ENCODE measurements at places on chromosomes 6 and 20. TPM values are rescaled to one million over a fixed set of nuclear protein-coding genes. Genes with fewer than 3 reads are reported as not detected.

DNA sequence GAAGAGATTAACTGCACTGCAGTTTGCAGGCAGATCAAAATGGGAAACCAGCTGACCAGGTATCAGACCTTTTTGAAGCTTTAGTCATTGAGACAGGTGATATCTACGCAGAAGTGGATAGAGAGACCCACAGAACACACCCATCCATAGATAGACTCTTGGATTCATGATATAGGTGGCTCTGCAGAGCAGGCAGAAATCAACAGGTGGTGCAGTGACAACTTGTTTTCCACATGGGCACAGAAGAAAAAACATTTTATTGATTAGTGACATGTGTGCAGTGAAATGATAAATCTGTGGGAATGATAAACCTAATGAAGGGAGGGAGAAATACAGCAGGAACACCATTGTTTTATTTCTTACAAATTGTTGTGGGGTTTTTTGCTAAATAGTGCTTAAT is 45.2 kb downstream of the NUDT3 start:
- H3K4me3 ChIP-seq, result no peak overlapping the region
- H3K27ac ChIP-seq, result no peak overlapping the region
- no peaks in the 10 kb centered on the region for H3K27me3 ChIP-seq
- DNase-seq, result no peak
- no peaks in the 10 kb centered on the region for H3K36me3 ChIP-seq
- peaks cover 37% of the 10 kb centered on the region for H3K4me1 ChIP-seq

DNA sequence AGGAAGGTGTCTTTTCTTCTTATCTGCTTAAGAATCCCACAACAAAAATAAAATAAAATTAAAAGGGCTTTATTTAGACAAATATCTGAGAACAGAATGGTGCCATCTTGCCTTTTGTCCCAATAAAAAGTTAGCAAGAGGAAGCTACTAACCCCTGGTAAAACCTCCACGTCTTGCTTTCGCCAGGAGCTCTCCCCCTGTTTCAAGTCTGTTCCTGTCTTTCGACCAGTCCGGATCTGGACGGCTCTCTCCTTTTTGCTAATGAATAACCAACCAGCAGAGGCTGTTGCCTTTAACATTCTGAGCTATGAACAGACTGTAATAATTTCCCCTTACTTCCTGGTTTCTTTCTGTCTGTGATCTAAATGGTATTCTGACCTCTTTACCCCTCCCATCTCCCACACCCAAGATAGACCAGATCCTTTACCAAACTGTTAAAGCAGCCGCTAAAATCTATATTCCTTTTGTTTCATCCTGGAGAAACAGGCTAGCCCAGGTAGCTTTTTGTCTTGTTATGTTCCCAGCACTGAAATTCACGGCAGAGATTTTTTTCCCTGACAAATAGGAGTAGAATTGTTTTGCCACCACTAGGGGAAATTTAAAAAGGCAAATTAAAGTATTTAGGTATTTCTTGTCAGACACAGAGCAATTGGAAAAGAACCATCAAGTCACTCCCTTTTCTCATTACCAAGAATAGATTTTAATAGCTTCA is at the start of gene FRK:
Gene FRK, minus strand, starts transcription at position 320 of the 712 bp plus-strand sequence. CDS start 580 bp downstream, outside the sequence.
- peak; percentile 87 for DNase-seq
- no peaks in the 10 kb centered on the region for H3K4me1 ChIP-seq
- peak within 1 kb of the TSS; percentile 37 for H3K4me3 ChIP-seq
- no peaks in the 10 kb centered on the region for H3K36me3 ChIP-seq
- no peaks in the 10 kb centered on the region for H3K27me3 ChIP-seq

DNA sequence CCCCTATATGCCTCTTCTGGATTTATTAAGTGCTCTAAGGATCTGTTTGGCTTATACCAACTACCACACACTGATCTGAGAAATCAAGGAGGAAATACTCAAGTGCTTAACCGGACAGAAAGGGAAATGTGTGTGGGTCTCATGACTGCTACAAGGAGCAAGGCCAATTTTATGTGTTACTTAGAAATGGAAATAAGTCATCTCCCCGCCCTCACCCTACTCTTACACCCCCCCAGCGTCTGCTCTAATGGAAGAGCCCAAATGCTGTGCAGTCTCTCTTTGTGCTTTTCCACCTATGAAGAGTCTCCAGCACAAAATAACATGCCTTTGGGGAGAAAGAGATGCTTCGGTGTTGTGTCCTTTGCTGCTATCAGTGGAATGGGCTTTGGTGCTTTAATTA is 428.8 kb upstream of the ARID1B start:
- H3K27ac ChIP-seq, result no peak overlapping the region
- no peaks in the 10 kb centered on the region for H3K36me3 ChIP-seq
- no peaks in the 10 kb centered on the region for H3K4me1 ChIP-seq
- H3K27me3 ChIP-seq, result no peaks in the 10 kb centered on the region
- no peak overlapping the region for H3K4me3 ChIP-seq

HLA-DOA gene
- not detected for total RNA-seq

DNA sequence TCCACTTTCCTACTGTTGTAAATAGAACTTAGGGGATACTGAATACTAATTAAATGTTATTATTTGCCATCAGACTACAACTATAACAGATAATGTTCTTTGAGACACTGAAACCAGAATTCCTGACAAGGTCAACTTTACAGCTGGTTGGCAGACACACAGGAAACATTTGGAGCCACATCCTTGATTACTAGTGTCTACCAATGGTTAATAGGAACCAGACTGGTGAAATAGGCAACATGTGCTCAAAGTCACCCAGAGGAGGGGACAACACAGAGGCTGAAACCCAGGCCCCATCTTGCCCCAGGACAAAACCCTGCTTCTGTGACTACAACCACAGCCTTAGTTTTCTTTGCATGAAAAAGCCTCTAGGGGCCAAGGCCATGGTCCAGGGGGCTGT is 47.8 kb upstream of the NT5E start:
- H3K4me1 ChIP-seq, result peaks cover 26% of the 10 kb centered on the region
- no peak overlapping the region for H3K4me3 ChIP-seq
- no peak overlapping the region for H3K27ac ChIP-seq
- no peak for DNase-seq

DNA sequence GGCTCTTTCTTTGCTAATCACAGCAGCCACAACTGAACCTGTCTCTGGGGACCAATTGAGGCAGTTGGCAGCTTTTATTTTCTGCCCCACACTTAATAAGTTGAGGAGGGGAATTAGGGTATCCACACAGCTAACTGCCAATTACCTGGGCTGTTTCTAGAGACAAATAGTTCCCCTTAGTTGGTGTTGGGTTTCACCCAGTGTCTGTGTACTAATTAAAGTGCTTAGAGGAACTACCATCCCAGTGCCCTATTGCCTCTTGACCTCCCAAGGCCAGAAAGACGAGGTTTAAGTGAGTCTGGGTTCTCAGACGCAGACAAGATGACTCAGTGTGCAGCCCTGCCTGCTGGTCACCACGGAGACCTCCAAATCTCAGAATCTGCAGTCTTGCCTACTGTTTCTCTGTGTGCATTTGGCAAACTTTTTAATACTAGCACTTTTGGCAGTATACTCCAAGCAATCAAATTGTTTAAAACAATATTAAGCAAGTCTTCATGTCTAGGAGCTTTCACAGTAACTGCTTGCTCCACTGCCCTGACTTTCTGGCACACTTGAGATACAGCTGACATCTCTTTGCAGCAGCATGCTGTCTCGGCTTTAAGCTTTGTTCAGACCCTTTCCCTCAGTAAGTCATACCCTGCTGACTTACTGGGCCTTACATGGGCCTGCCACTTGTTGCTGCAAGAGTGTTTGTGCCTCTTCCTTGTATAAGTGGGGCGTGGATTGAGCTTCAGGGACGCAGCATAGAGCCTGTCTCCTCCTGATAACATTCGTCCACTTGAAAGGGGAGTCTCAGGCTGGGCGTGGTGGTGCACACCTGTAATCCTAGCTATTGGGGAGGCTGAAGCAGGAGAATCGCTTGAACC is 31.9 kb downstream of the STK35 start:
- H3K4me1 ChIP-seq, result peaks cover 34% of the 10 kb centered on the region
- H3K27me3 ChIP-seq, result no peaks in the 10 kb centered on the region
- DNase-seq, result no peak
- H3K27ac ChIP-seq, result peak overlapping the region; percentile 53

GRCh38 chr20:10711903-10712451 is 38.2 kb upstream of the JAG1 start:
- peaks cover 24% of the 10 kb centered on the region for H3K4me1 ChIP-seq
- no peaks in the 10 kb centered on the region for H3K36me3 ChIP-seq
- no peak for DNase-seq
- H3K27me3 ChIP-seq, result no peaks in the 10 kb centered on the region
- peak overlapping the region; percentile 52 for H3K27ac ChIP-seq
- H3K4me3 ChIP-seq, result no peak overlapping the region

GRCh38 chr6:84897988-84898594 is 133.7 kb upstream of the TBX18 start:
- no peaks in the 10 kb centered on the region for H3K27me3 ChIP-seq
- no peak overlapping the region for H3K4me3 ChIP-seq
- H3K4me1 ChIP-seq, result no peaks in the 10 kb centered on the region
- H3K36me3 ChIP-seq, result no peaks in the 10 kb centered on the region
- H3K27ac ChIP-seq, result no peak overlapping the region

HRH3 gene
- total RNA-seq, result not detected

GRCh38 chr20:58875541-58876134 is 23.1 kb downstream of the GNAS start:
- H3K36me3 ChIP-seq, result no peaks in the 10 kb centered on the region
- DNase-seq, result no peak
- no peaks in the 10 kb centered on the region for H3K27me3 ChIP-seq
- H3K27ac ChIP-seq, result no peak overlapping the region
- H3K4me3 ChIP-seq, result no peak overlapping the region

TFEB gene
- total RNA-seq, result 7.2 TPM

CLVS2 gene
- not detected for total RNA-seq

GRCh38 chr6:86537292-86537861 is 400.0 kb upstream of the HTR1E start:
- H3K27ac ChIP-seq, result no peak overlapping the region
- H3K36me3 ChIP-seq, result no peaks in the 10 kb centered on the region
- no peak overlapping the region for H3K4me3 ChIP-seq

TMC2 gene
- not detected for total RNA-seq

DIDO1 gene
- 56.0 TPM for total RNA-seq

GRCh38 chr6:475314-475713 is 83.8 kb downstream of the IRF4 start:
- H3K4me1 ChIP-seq, result no peaks in the 10 kb centered on the region
- H3K36me3 ChIP-seq, result no peaks in the 10 kb centered on the region

DNA sequence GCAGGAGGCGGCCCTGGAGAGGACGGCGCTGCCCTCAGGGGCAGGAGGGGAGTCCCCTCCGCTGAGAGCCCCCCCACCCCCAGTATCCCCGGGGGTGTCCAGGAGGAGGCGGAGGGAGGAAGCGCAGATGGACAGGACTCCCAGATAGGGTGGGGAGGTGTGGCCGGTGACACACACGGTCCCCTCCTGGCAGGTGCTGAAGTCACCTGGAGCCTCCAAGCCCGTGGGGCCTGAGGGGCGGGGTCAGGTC is 1.4 kb downstream of the STMN3 start:
- DNase-seq, result no peak
- H3K27ac ChIP-seq, result no peak overlapping the region
- peaks cover 33% of the 10 kb centered on the region for H3K4me1 ChIP-seq
- peak overlapping the region; percentile 60 for H3K4me3 ChIP-seq

DNA sequence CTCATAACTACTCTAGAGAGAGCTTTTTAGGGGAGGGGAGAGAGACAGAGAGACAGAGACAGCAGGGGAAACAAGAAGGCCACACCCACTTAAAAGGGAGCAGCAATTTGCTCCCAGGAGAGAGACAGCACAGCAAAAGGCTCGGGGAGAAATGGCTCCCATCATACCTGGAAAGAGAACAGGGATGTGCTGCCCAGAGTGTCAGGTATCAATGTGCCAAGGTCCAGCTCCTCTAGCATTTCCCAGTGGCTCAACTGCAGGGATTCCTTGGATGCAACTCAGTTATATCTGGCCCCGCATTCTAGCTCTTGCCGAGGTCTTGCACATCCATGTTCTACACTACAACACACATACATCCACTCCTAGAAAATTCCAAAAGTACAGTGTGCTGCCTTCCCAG is 304.0 kb upstream of the CDYL start:
- H3K4me1 ChIP-seq, result no peaks in the 10 kb centered on the region
- H3K27ac ChIP-seq, result no peak overlapping the region
- DNase-seq, result no peak
- no peaks in the 10 kb centered on the region for H3K36me3 ChIP-seq
- H3K4me3 ChIP-seq, result no peak overlapping the region

DNA sequence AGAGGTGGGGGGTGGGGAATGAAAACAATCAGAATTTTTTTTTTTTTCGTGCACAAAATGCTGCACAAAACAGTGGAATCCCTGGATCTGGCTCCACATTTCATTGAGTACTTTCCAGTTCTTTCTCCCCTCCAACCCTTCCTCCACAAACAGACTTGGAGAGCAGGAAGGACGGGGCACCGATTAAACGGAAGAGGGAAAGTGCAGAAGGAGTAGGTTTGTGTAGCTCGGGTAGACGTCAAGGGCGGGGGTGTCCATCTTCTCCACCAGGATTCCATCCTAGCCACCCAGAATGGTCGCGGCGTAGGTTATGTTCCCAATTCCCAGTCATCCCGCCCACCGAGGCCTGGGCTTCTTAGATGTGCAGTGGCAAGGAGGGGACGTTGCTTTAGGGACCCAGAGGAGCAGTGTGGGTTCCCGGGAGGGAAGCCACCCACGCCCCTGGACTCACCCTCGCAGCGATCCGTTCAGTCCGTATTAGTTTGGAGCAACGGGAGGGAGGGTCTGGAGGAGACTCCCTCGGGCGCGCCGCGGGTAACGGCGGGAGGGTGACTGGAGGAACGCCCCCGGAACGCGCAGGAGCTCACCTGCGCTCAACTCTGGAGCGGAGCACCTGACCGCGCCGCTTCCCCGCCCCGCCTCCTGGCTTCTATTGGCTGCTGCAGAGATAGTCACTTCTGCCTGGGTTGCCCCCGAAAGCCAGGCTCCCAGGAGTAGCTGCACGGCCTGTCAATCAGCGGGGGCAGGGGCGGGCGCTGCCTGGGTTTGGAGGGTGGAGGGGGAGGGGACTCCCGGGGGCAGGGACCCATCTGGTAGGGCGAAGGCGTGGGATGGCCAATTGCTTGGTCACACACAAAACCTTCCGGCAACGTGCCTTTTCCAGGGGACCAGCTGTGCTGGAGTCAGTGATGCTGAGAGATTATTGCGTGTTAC is at the start of gene ENPP5:
Gene ENPP5, minus strand, starts transcription at position 624 of the 933 bp plus-strand sequence. CDS start 2,718 bp downstream, outside the sequence.
- peaks cover 6% of the 10 kb centered on the region for H3K27me3 ChIP-seq
- peaks cover 16% of the 10 kb centered on the region for H3K4me1 ChIP-seq
- peak within 1 kb of the TSS; percentile 50 for H3K27ac ChIP-seq
- DNase-seq, result peak; percentile 95
- no peaks in the 10 kb centered on the region for H3K36me3 ChIP-seq

- no peaks in the 10 kb centered on the region for H3K4me1 ChIP-seq
- DNase-seq, result no peak
- no peaks in the 10 kb centered on the region for H3K27me3 ChIP-seq
- H3K36me3 ChIP-seq, result no peaks in the 10 kb centered on the region
Measured at GRCh38 chr6:166207284-166207561, 39.6 kb upstream of the TBXT start.

DNA sequence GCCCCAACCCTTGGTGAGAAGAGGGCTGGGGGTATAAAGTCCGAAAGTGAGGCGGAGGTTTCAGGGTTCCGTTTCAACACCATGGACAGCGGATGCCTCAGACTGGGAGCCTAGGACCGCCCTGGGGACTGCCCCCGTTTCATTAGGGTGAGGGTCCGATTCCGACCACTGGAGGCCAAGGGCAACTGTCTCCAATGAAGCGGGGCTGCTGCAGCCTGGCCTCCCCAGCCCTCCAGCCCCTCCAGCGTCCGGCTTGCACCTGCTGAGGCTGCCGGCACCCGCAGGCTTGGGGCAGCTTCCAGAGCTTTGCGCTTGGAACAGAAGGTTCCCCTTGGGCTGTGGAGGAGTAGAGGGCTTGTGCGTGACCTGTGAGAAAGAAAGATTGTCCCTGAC is 39.9 kb downstream of the YTHDF1 start:
- peak; percentile 38 for DNase-seq
- no peak overlapping the region for H3K4me3 ChIP-seq
- H3K36me3 ChIP-seq, result no peaks in the 10 kb centered on the region
- H3K27ac ChIP-seq, result no peak overlapping the region
- H3K27me3 ChIP-seq, result peaks cover 100% of the 10 kb centered on the region

RPP40 gene
- not detected for total RNA-seq

All from stomach (tissue), 19 donors.